Thyroid gland (tissue), 4 donors: ENCODE measurements at places on chromosomes 3 and 15. TPM values are rescaled to one million over a fixed set of nuclear protein-coding genes. Genes with fewer than 3 reads are reported as not detected.
A peak's percentile ranks its signal among the peaks of the same experiment; 100 is the strongest.

Gene MITF
- 52.1 TPM for total RNA-seq

DNA sequence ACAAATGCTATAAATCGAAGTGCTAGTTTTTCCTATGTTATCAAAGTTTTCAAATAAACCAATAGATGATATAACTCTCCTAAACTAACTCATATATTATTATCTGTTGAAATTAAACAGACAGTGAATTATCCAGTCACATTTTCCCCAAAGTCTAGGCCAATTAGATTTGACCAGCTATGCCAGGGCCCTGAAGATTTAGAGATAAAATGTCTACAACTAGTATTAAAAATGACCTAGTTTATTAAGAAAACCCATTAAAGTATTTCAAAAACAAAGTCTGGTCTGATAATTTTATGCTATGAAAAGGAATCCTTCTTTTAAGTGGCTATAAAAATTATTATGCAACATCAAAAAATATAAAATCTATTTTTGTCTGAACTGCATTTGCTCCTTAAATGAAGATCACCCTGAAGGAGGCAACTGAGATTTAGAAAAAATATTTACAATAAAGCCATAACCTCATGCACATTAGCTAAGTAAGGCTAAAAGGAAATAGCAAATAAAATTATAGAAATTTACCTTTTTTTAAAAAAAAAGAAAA, 83.4 kb upstream of the MEX3B start:
- no peaks in the 10 kb centered on the region for H3K27me3 ChIP-seq
- no peaks in the 10 kb centered on the region for H3K4me1 ChIP-seq
- no peak for DNase-seq
- H3K36me3 ChIP-seq, result no peaks in the 10 kb centered on the region
- no peak overlapping the region for H3K4me3 ChIP-seq

DNA sequence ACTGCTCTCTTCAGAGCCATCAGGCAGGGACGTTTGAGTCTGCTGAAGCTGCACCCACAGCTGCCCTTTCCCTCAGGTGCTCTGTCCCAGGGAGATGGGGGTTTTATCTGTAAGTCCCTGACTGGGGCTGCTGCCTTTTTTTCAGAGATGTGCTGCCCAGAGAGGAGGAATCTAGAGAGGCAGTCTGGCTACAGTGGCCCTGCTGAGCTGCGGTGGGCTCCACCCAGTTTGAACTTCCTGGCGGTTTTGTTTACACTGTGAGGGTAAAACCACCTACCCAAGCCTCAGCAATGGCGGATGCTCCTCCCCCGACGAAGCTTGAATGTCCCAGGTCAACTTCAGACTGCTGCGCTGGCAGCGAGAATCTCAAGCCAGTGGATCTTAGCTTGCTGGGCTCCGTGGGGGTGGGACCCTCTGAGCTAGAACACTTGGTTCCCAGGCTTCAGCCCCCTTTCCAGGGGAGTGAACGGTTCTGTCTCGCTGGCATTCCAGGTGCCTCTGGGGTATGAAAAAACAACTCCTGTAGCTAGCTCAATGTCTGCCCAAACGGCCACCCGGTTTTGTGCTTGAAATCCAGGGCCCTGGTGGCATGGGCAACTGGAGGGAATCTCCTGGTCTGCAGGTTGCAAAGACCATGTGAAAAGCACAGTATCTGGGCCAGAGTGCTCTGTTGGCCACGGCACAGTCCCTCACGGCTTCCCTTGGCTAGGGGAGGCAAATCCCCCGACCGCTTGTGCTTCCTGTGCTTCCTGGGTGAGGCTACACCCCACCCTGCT, 21.1 kb upstream of the ST6GAL1 start:
- no peak overlapping the region for H3K4me3 ChIP-seq
- no peak overlapping the region for H3K27ac ChIP-seq
- no peaks in the 10 kb centered on the region for H3K36me3 ChIP-seq

Gene AMOTL2
- 102 TPM for total RNA-seq

GRCh38 chr3:190094160-190094718, 26.5 kb downstream of the P3H2 start:
- H3K36me3 ChIP-seq, result no peaks in the 10 kb centered on the region
- no peak overlapping the region for H3K27ac ChIP-seq
- H3K27me3 ChIP-seq, result no peaks in the 10 kb centered on the region
- no peaks in the 10 kb centered on the region for H3K4me1 ChIP-seq
- H3K4me3 ChIP-seq, result no peak overlapping the region
- DNase-seq, result no peak

DNA sequence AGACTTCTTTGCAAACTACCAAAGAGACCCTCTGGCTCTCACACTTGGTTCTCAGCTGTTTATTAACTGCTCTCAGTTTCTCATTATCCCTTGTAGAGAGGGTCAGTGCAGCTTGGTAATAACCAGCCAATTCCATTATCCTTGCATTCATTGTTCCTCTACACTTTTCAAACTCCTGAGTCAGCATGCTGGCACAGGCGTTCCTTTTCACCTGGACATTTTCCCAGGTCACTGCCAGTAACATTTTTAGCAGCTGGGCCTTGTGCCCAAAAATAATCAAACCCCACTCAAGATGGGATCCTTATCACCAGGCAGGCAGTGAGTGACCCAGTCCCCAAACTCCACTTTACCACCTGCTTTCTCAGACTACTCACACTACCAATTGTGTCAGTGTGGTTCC, 4.8 kb upstream of the SUMF1 start:
- H3K36me3 ChIP-seq, result no peaks in the 10 kb centered on the region
- peaks cover 25% of the 10 kb centered on the region for H3K4me1 ChIP-seq
- peak; percentile 77 for DNase-seq
- H3K4me3 ChIP-seq, result no peak overlapping the region
- H3K27me3 ChIP-seq, result no peaks in the 10 kb centered on the region

DNA sequence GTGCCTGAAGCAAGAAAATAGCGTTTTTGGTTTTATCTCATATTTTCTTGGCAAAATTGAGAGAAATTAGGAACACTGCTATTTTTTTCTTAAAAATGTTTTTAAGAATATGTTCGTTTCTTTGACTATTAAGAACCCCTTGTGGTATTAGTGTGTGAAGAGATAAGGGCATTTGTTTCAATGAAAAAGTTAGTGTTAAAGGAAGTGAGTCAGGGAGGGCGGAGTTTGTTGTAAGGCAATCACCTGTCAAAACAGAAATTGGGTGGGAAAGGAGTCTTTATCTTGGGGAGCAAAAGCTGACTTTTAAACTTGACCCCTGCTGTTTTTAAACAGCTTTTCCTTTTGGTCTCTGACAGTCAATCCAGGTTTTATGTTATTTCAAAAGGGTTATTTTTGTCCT, 4.2 kb downstream of the RAP2B start:
- H3K36me3 ChIP-seq, result no peaks in the 10 kb centered on the region
- no peak overlapping the region for H3K27ac ChIP-seq
- no peaks in the 10 kb centered on the region for H3K27me3 ChIP-seq

GRCh38 chr3:36954452-36955134, 9.7 kb upstream of the TRANK1 start:
- H3K27ac ChIP-seq, result no peak overlapping the region
- H3K27me3 ChIP-seq, result no peaks in the 10 kb centered on the region
- no peaks in the 10 kb centered on the region for H3K36me3 ChIP-seq

Gene SAMD7
- total RNA-seq, result not detected

DNA sequence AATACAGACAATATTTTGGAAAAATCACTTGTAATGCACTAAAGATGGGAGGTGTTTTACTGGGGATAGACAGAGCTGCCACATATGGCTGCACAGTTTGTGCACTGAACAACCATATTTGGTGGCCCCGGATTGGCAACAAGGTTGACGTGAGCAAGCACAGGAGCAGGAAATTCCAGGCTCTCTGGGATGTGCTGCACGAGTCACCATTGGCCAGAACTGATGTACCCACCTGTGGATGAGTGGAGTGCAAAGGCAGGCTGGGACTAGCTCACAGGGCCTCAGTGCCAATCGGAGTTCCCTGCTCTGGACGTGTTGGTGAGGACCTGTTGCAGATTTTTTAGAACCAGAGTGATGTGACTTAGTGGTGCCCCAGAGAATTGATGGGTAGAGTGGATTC, 42.0 kb upstream of the SCAANT1 start:
- no peak overlapping the region for H3K27ac ChIP-seq
- H3K4me1 ChIP-seq, result no peaks in the 10 kb centered on the region
- H3K4me3 ChIP-seq, result no peak overlapping the region

- no peak for DNase-seq
- no peaks in the 10 kb centered on the region for H3K36me3 ChIP-seq
- H3K27me3 ChIP-seq, result no peaks in the 10 kb centered on the region
- H3K27ac ChIP-seq, result no peak overlapping the region
- no peak overlapping the region for H3K4me3 ChIP-seq
Observed at GRCh38 chr3:139234491-139234890, 109.3 kb upstream of the MRPS22 start.

DNA sequence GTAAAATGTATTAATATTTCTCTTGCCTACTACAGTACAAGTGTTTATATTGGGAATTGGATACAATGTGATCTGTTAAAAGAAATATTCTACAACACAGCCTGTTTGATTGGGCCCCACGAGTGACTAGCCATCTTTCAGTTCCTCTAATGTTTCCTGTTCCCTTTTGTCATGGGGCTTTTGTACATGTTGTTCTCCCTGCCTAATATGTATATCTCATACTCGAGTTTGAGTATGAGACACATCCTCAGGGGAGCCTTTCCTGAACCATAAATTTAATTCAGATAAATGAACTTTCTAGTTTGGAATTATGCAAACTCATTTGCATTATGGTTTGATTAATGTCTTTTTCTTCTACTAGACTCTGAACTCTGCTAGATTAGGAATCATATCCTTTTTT, 65.5 kb downstream of the MEF2A start:
- no peak overlapping the region for H3K4me3 ChIP-seq
- H3K27ac ChIP-seq, result no peak overlapping the region
- H3K27me3 ChIP-seq, result no peaks in the 10 kb centered on the region
- H3K4me1 ChIP-seq, result peaks cover 5% of the 10 kb centered on the region
- DNase-seq, result no peak

DNA sequence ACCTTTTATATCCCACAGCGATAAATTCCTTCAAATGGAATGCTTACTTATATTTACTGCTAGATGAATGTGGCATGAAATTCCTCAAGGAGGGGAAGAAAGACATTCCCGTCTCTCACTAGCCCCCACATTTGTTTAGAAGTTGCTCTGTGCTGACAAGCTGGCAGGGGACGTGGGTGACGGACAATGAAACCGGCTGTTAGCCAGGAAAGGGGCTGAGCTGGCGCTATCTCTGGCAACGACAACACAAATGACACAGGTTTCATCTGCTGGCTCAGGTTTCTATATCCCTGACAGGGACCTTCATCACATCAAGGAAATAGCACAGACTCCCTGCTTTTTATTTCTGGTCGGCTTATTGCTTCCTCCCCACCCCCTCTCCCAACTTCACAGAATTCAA, 15.8 kb downstream of the RUVBL1 start:
- no peak for DNase-seq
- no peaks in the 10 kb centered on the region for H3K4me1 ChIP-seq
- H3K4me3 ChIP-seq, result no peak overlapping the region
- H3K36me3 ChIP-seq, result peaks cover 7% of the 10 kb centered on the region

GRCh38 chr3:196553551-196553950, 14.8 kb downstream of the WDR53 start:
- no peak overlapping the region for H3K4me3 ChIP-seq
- no peak overlapping the region for H3K27ac ChIP-seq
- no peaks in the 10 kb centered on the region for H3K4me1 ChIP-seq
- H3K36me3 ChIP-seq, result no peaks in the 10 kb centered on the region
- H3K27me3 ChIP-seq, result no peaks in the 10 kb centered on the region
- no peak for DNase-seq

Gene ADGRG7
- not detected for total RNA-seq

DNA sequence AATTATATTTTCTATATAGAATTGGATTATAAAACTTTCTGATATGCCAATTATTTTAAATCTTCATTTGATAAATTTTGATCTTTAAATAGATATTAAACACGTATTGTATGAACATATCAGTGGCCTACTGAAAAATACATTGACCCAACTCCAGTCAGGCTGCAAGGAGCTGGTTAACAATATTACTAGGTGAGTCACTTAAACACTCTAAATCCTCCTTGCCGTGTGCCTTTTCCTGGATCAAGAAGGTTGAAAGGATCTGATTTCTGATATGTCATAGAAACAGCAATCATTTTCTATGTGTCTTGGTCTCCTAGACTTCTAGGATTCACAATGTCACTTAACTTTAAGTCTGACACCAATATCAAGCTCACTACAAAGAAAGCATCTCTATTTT, 123.2 kb downstream of the TP63 start:
- H3K36me3 ChIP-seq, result no peaks in the 10 kb centered on the region
- no peaks in the 10 kb centered on the region for H3K4me1 ChIP-seq
- H3K27ac ChIP-seq, result no peak overlapping the region
- H3K27me3 ChIP-seq, result no peaks in the 10 kb centered on the region

Gene SLC22A13
- total RNA-seq, result not detected

DNA sequence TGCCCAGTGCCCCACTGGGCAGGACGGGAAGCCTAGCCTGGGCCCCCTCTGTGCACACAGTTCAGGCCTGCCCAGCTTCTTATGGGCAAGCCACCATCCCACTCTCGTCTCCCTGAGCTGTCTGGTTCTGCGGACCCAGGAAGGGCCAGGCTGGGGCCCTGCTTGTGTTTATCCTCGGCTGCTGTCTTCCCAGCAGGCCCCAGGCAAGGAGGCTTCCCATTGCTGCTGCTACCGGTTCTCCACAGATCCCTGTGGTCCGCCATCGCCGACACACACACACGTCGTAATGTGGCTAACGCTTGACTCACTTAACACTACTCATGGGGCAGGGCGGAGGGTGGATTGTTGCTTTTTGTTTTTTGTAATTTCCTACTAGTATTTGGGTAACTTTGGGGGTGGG, 52.4 kb upstream of the SLC6A1 start:
- H3K4me1 ChIP-seq, result no peaks in the 10 kb centered on the region
- H3K36me3 ChIP-seq, result no peaks in the 10 kb centered on the region
- H3K4me3 ChIP-seq, result no peak overlapping the region
- DNase-seq, result no peak
- H3K27me3 ChIP-seq, result no peaks in the 10 kb centered on the region

GRCh38 chr3:13935494-13936094, 55.7 kb upstream of the WNT7A start:
- H3K4me1 ChIP-seq, result no peaks in the 10 kb centered on the region
- no peak for DNase-seq
- no peak overlapping the region for H3K4me3 ChIP-seq
- H3K27me3 ChIP-seq, result no peaks in the 10 kb centered on the region
- no peak overlapping the region for H3K27ac ChIP-seq

Gene GP9
- total RNA-seq, result not detected

Gene VIPR1
- total RNA-seq, result 32.6 TPM

Gene GATA2
- 9.3 TPM for total RNA-seq

Gene ENTPD3
- 5.6 TPM for total RNA-seq

DNA sequence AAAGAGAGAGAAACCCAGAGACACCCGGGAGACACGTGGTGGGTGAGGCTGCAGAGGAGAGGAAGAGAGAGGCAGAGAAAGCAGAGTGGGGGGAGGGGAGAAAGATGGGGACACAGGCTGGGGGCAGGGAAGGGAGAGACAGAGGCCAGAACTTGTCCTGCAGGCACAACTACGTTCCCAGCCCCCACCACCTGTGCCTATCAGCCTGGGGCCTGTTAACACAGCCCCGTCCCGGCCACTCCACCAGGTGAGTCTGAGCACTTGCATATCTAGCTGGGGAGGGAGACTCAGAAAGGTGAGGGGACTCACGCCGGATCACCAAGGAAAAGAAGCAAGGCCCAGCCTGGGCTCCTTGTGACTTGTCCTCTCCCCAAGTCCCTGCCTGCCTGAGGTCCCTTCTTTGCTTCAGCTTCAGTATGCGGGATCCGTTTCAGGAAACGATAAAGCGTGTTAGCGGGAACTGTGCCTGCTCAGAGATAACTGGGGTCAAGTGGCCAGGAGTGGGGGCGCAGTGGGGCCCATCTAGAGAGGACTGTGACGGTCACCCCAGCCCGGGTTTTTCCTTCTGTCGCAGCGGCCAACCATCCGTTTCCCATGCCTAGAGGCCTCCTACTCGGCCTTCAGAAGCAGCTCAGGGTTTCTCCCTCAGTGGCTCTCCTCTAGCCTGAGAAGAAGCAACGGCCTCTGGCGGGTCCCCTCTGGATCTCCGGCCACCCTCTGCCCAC, 10.3 kb downstream of the LINGO1 start:
- H3K36me3 ChIP-seq, result no peaks in the 10 kb centered on the region
- H3K4me1 ChIP-seq, result no peaks in the 10 kb centered on the region
- DNase-seq, result peak; percentile 17
- H3K27ac ChIP-seq, result no peak overlapping the region
